ENCODE measurements at places on chromosomes 7 and 10.
A peak's percentile ranks its signal among the peaks of the same experiment; 100 is the strongest.

DNA sequence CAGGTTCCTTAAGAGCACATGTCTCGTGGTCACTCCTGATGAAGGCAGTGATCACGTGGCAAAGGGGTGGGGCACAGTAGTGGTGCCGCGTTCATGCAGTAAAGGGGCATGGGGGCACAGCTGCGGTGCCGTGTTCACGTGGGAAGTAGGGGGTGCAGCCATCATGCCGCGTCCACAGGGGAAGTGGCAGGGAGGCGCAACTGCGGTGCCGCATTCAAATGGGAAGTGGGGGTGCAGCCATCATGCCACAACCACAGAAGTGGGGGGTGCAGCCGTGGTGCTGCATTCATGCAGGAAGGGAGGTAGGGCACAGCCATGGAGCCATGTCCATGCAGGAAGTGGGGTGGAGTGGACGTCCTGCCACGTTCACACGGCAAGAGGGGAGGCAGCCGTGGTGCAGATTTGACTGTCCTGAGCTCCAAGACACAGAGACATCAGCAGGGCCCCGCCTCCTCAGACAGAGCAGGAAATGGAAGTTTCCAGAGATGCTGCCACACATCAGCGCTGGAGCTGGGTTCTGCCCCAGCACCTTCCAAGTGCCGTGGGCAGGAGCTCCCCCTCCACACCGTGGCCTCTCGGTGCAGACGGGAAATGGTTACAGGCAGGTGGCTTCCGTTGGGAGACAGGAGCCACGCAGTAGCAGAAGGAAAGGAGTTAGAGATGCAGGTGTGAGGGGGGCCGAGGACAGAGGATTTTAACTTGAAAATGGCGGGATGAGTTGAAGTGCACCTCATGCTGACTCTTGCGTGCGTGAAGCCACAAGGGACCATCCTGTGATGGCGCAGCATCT is 95.0 kb upstream of the DDC start:
- peak; percentile 80 for DNase-seq

GRCh38 chr7:117863618-117864017 is 9.6 kb downstream of the CTTNBP2 start:
- no peak for DNase-seq

DNA sequence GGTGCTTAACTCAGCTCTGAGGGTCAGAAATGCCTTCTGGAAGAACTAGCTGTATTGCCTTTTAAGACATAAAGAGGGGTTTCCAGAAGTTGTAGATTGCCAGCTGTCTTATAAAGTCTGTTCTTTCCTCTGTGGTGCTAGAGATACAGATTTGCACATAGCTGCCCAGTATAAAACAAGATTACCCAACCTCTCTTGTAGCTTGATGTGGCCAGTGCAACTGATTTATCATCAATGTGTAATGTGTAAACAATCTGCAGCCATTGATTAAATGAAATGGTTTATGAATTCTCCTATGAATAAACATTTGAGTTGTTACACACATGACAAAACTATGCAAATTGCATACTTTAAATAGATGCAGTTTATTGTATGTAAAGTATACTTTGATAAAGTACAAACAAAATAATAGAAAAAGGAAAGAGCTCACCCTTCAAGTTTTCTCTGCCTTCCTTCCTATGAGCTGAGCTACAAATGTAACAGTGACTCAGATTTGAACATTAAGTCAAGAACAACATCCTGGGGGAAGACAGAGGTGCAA is 195.2 kb downstream of the TMEM26 start:
- DNase-seq, result no peak

- no peak for DNase-seq
Observed at GRCh38 chr10:86182150-86182549, 184.4 kb downstream of the GRID1 start.

DNA sequence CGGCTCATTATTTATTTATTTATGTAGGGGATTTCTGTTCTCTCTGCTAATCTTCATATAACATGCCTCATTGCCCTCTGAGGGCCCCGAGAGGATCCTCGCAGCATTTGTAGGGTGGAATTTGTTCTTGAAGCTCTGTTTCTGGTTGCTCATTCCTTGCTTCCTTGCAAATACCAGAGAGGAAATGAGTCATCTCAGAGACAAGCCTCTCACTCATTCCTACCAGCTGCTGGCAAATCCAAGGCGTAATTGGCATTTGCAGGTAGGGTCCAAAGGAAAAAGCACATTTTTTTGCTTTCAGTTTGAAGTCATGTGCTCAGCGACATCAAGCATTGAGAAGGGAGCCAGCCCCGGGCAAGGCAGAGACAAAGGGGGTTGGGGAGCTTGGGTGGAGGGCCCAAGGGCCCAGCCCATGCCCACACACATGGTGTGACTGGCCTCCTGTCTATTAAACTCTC is 501.6 kb downstream of the GALNT17 start:
- no peak for DNase-seq

DNA sequence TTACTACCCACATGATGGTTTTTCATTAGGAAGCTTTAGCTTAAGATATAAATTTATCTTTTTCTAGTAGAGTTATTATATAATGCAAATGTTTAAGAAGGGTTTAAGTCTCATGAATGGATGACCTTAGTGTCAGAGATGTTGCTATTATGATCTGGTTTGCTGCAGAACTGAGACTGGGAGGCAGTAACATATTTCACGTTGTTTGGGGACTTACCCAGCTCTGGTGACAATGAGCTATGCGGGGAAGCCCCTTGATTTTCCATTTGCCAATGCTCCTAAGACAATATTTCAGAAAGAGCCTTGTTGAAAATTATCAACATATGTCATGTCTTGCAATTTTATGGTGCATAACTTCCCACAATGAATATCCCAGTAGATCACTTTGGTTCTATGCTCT is 754.6 kb downstream of the REEP3 start:
- no peak for DNase-seq

- no peak for DNase-seq
Observed at GRCh38 chr10:114626841-114627240, 31.2 kb downstream of the ABLIM1 start.

DNA sequence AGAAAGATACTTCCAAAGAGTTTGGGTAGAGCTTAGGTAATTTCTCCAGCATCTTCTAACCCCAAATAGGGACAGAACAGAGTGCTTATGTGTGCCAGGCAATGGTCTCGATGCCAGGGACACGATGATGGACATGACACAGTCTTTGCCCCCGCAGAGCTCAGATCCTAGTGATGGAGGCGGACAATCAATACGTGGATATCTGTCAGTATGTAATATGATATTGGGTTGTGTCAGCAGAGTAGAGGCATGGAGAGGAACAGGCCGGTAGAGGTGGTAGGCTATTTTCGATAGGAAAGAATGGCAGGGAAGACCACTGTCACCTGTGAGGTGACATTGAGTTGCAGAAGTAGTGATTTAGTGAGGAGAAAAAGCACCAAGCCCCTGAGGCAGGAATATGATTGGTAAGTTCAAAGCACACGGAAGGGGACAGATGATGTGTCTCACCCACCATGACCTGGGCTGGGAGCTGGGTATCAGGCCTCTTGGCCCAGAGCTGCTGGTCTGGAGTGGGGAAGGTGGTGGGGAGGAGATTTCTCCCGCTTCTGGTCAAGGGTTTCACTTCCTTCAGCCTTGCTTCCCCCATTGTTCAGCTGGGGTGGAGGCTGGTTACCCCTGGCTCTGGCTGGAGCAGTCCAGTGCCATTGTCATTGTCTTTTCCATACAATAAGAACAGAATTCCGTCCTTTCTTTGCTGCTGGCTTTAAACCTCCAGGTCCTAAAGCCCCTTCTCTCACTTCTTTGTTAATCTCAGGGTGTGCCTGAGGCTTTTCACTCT is 36.0 kb upstream of the SRGN start:
- no peak for DNase-seq

DNA sequence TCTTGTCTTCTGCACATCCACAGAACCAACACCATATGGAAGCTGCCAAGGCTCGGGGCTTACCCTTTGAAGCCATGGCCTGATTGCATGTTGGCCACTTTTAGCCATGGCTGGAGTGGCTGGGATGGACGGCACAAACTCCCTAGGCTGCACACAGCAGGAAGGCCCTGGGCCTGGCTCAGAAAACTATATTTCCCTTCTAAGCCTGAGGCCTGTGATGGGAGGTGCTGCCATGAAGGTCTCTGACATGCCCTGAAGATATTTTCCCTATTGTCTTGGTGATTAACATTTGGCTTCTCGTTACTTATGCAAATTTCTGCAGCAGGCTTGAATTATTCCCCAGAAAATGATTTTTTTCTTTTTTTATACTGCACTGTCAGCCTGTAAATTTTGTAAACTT is 387.0 kb upstream of the KCND2 start:
- no peak for DNase-seq

Measured in activated CD8-positive, alpha-beta T cell treated with anti-CD3 and anti-CD28 coated beads for 36 hours (primary cell).